ENCODE measurements at places on chromosomes 5 and 9.

DNA sequence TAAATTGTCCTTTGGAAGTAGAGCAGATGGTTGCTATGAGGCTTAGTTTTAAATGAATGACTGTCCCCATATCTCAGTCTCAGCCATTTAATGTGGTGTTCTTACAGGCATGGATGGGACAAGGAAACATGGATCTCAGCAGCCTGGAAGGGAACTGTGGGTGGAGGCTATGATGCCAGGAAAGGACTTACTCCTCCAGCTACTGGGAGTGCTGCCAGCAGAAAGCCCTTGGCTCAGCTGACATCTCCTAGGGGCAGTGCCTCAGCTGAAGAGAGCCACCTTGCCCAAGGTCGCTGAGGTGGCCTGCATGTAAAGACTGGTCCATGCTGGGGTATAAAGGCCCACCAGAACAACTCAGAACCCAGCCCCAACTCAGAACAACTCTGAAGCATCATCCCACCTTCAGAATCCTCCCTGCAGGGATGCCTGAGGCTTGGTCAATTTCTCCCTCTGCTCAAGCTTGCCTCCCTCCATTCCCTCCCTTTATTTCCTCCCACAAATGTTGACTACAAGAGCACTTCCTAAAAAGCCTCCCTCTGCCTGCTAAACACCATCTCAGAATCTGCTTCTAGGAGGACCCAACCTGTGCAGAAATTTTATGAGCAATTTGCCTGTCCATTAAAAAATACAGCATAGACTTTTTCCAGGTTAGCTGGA, 1.8 kb upstream of the PDE8B start:
- DNase-seq: no peak

- no peak for DNase-seq
Measured at GRCh38 chr9:133525677-133526076, 918 bp upstream of the MYMK start.

DNA sequence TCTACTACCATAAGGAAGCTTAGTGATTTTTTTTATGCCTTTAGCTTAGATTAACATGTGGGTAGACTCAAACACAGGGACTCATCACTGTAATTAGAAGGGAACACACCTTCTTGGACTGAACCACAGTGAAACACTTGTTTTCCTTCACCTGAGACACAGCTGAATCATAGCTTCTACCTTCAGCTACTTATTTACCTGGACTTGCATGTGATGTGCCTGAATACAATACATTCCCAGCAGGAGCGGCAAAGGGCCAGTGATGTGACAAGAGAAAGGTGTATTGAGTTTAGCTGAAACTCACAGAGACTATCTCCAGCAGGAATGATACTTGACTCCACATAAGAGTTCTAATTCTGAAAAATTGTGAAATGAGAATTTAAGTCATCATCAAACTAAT, 37.8 kb downstream of the GRAMD2B start:
- DNase-seq: no peak

- DNase-seq: no peak
Measured at GRCh38 chr9:87707805-87708506, 18.0 kb upstream of the CTSL start.

DNA sequence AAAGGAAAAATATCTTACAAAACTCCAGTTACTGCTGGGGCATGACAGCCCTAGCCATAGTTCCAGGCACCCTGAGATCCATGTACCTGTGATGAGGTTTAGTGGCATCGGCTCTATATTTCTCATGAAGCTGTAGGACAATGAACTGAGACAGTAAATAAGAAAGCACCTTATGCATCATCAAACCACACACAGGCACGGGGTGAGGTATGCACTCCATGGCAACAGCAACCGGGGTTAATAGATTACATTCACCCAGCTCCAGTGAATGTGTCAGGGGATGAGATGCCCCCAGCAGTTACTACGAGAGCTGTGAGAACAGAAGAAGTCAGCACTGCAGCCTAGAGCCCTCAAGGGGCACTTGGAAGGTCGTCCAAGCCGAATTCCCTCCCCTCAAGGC, 162.0 kb upstream of the S1PR3 start:
- peak; percentile 30 for DNase-seq

DNA sequence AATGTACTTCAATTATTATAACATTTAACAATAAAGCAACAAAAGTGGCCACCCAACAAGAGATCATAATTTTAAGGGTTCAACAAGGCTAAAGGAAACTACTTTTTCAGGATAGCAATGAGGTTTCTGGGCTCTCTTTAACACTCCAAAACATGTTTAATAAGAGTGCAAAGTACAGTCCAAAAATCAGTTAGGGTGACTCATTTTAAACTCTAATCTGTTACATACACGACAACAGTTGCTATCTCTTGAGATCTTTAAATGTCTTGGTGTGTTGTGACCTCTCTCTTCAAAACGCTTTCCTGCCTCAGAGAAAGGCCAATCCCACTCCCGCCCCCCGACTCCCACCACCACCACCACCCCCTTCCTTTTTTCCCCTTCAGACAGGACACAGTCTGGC, 11.5 kb downstream of the NFIB start:
- DNase-seq: no peak

- no peak for DNase-seq
Measured at GRCh38 chr5:96997265-96997859, 61.5 kb downstream of the LNPEP start.

- no peak for DNase-seq
Measured at GRCh38 chr9:19385786-19386501, 5.9 kb upstream of the RPS6 start.

DNA sequence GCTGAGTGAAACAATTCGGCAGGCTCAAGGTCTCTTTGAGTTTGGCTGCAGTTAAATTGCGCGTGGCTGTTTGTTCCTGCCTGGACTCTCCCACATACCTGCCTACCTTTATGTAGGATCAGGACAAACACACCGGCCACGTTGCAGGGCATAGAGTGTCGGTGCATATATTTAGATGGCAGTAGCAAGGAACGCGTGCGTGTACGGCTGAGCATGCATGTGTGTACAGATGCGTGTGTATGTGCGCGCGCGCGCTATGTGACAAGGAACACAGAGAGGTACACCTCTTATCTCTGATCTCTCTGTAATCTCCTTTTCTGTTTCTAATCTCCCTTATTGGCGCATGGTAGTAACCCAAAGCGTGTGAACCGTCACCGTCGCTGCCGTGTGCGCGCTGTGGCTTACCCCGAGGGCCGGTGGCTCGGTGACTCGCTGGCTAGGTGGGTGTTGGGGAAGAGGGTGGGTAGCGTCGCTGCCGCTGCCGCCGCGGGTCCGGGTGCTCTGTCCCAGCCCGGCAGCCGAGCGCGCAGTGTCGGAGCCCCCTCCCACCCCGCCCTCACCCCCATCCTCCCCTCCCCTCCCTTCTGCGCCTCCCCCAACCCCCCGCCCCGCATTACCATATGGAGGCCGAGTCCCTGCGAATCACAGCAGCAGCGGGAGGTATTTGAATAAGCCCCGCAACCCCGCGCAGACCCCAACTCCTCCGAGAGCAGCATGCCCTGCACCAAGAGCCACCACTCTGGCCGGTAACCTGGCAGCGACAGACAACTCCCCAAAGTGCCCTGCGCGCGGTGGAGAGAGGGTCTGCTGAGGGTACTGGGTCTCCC, 204.8 kb downstream of the MEF2C start:
- DNase-seq: no peak

DNA sequence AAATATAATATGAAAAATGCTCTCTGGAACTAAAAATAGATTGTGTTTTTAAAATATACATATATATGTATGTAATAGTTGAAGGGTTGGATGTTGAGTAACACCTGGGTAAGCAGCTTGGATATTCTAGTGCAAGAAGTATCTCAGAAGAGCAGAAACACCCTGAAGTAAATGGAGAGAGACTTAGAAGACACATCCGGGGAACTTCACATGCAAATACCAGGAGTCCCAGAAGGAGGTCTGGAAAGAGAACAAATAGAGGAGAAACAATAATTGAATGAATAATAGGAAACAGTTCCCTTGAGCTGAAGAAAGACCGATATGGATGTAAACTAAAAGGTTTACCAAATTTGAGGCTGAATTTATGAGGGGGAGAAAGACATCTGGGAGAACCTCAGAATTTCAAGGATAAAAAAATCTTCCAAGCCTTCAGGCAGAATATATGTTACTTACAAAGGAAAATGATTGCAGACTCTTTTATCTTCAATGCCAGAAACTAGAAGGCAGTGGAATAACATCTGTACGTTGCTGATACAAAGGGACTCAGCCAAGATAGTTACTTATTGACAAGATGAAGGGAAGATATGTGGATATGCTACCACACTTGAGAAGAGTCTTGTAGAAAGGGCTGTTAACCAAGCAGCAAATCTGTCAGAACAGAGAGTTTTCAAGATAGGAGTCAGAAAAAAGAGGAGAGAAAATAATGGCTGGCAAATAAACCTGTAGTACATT, 42.7 kb downstream of the HSDL2 start:
- DNase-seq: no peak

DNA sequence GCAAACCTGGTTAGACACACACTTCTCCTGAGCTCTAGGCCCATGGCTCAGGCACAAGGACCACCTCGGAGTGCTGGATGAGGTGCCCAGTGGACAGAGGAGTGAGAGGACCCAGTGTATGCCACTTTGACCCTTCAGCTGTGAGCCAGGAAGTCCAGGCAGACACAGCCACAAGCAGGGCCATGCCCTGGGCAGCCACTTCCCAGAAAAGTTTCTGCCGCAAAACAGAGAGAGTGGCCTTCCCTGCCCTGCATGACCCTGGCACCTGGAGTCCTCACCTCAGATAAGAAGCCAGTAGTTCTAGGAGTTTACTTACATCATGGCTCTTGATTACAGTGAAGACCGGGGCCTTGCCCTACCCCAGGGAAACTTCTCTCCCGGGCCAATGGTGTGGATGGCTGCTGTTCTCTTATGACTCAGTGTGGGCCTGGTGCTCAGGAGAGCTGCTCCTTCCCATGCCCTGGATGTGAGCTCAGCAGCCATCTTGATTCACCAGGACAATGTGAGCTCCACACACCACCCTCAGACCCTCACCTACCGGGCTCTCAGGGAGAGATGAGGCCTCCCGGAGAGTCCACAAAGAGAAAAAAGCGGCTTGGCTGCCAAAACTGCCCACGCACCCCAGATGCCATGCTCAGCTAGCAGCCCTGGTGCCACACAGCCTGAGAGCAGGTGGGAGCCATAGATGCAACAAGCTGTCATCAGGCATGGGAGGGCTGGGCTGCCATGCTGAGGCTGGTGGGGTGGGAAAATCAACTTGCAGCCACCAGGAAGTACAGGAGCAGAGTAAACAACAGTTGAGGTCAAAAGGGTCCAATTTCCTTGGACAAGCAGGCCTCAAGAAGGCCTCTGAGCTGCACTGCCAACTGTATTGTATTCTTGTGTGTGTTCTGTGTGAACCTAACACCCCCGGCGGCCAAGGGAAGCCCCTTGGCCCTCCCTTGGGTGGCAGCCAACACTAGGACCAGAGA, 11.7 kb upstream of the IRF1 start:
- DNase-seq: no peak

Data from stimulated activated CD8-positive, alpha-beta memory T cell treated with anti-CD3 and anti-CD28 coated beads, Interleukin-7, amount 100 ng/mL, for 48 hours (primary cell).